ENCODE measurements at places on chromosomes 2 and 18.

DNA sequence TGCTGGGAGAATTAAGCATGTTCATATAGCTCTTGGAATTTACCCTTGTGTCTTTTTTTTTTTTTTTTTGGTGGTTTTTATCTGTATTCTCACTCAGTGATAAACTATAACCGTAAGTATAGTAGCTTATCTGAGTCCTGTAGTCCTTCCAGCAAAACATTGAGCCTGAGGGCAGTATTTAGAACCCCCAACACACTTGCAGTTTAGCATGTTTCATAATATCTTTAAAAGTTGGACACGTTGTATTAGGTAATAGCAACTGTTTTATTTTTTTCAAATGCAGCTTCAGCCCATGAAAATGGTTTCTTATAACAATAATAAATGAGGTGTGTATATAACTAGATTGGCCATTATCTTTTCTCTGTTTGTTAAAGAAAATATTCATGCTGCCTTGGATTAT lies 603.5 kb upstream of the HS6ST1 start:
- no peak for DNase-seq

DNA sequence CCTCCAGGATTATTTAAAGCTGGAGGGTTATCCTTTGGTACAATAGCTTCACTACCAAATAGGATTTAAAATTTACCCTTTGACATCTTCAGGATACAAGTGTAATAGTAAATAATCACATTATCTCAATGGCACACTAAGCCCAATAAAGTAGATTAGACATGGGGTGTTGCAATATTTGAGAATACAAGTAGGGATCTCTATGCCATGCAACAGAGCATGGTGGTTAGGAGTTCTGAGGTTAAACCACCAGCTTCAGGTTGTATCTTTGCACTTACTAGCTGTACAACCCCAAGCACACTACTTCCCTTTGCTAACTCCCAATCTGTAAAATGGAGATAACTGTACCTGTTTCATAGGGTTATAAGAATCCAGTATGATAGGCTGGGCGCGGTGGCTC lies 6.2 kb downstream of the MBD2 start:
- peak; percentile 68 for DNase-seq

DNA sequence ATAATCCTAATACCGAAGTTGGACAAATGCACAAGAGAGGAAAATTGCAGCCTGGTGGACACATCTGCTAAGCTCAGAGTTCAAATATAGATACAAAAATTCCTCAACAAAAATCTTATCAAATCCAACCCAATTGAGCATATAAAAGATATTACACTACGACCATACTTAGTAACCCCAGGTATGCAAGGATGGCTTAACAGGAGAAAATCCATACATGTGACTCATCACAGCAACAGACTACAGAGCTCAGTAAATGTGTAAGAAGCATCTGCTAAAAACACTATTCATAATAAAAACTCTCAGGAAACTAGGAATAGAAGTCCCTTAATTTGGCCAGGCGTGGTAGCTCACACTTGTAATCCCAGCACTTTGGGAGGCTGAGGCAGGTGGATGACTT lies 28.3 kb downstream of the HS6ST1 start:
- DNase-seq: no peak

DNA sequence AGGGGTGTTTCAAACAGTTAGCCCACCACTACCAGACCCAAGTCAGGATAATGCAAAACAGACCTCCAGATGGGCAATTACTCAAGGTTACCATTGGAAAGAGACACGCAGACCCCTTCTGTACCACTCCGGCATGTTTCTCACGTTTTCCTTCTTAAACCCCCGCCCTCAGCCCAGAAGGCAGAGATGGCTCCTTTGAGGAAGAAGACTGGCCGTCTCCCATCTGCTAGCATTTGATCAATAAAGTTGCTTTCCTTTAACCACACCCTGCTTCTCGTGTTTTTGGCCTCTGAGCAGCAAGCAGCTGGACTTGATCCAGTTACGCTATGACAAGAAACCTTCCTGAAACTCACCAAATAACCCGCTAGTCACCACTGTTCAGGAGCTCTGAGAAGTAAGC lies 1012.4 kb upstream of the GYPC start:
- DNase-seq: no peak

- no peak for DNase-seq
These were observed 106.6 kb downstream of the MAPK4 start for GRCh38 chr18:50666536-50666935.

GRCh38 chr2:15557887-15558311 lies 3.2 kb downstream of the NBAS start:
- DNase-seq: no peak

DNA sequence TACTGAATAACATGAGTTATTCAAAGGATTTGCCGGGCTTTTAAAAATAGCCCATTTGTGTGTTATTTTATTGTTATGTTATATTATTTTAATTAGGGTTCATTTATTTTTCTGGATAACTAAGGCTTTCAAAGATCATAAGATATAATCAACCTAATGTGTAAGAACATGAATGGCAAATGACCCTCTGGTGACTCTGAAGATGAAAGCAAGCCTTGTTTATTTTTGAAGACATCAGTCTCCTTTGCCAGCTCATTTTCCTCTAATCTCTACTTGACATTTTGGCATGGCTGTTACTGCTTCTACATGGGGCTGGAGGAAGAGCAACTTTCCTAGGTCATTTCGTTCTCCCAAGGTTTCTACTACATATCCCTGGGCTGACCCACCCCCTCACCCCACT lies 10.6 kb downstream of the FAP start:
- DNase-seq: no peak

- peak; percentile 29 for DNase-seq
These were observed 42.0 kb upstream of the GPD2 start for GRCh38 chr2:156394033-156394741.

GRCh38 chr2:197092431-197092830 lies 165.9 kb upstream of the PGAP1 start:
- no peak for DNase-seq

GRCh38 chr2:95392730-95393455 lies 9.6 kb upstream of the FAHD2A start:
- DNase-seq: no peak

DNA sequence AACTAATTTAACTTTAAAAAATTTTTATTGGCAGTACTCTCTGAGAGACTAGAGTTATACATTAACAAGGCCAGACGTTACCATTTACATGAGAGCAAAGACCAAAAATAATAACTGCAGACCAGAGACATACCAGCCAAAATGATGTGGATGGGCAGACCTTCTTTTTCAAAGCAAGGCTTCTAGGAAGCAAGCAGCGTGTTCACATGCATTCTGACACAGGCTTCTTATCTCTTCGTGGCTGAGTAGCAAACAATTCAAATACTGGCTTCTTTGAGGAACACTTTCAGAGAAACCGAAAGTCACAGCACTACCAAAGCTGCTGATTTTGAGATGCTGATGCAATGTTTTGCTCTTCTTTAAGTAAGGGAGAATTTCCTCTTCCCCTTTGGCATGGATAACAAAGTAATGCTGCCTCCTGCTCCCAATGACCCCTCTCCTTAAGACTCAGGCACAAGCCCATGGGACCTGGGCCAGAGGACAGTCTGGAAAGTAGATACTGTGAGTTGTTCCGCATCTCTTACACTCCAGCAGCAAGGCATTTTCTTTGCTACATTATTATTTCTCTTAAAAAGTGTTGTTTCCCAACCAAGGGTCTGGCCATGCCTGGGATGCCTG lies 181.9 kb downstream of the MREG start:
- no peak for DNase-seq

- no peak for DNase-seq
These were observed 111.7 kb upstream of the DYNAP start for GRCh38 chr18:54479365-54479764.

GRCh38 chr2:108139521-108139920 lies 100.2 kb upstream of the SULT1C3 start:
- no peak for DNase-seq

- no peak for DNase-seq
These were observed 29.4 kb downstream of the ZFP36L2 start for GRCh38 chr2:43196768-43197587.

- no peak for DNase-seq
These were observed 114.4 kb downstream of the ZFP36L2 start for GRCh38 chr2:43111788-43112554.

GRCh38 chr2:215365184-215365658 lies 53.4 kb downstream of the ATIC start:
- DNase-seq: no peak

DNA sequence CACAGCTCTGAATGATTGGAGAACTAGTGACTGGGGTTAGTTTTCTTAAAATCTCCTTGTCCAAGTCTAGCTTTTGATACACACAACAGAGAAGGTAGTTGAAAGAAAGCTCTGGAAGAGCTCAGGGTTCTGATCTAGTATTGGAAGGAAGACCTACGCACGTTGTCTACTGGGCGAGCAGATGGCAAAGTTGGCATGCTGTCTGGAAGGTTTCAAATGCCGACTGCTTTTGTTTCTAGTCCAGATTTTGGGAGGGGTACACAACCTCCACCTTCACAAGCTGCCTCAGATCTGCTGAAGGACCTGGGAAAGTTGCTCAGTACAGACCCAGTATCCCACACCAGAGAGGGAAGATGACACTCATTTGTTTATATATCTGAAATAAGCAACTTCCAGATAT lies 507.3 kb downstream of the RNF144A start:
- DNase-seq: no peak

GRCh38 chr2:197591339-197592072 lies 75.6 kb downstream of the MOB4 start:
- DNase-seq: no peak

DNA sequence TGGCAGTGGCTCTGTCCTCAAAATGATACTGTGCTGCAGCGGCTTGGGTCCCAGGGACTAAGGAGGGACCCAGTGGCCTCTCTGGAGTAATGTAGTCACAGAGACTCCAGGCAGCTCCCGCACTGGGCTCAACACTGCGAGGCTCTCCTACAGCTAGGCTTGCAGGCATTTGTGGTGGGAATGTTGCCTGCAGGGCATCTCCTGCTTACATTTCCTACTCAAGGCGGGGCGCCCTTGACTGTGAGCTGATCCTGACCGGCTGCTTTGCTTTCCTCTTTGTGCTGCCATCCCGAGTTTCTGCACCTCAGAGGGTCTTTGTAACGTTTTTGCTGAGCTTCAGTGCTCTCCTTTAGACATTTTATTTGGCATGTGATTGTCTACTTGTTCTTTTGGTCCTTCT lies 177.4 kb upstream of the FN1 start:
- no peak for DNase-seq

GRCh38 chr2:120319123-120319522 lies 26.8 kb upstream of the INHBB start:
- no peak for DNase-seq

- no peak for DNase-seq
These were observed 34.9 kb upstream of the HPCAL1 start for GRCh38 chr2:10267551-10268465.

- DNase-seq: no peak
These were observed 3.0 kb downstream of the LYG1 start for GRCh38 chr2:99297994-99298393.

DNA sequence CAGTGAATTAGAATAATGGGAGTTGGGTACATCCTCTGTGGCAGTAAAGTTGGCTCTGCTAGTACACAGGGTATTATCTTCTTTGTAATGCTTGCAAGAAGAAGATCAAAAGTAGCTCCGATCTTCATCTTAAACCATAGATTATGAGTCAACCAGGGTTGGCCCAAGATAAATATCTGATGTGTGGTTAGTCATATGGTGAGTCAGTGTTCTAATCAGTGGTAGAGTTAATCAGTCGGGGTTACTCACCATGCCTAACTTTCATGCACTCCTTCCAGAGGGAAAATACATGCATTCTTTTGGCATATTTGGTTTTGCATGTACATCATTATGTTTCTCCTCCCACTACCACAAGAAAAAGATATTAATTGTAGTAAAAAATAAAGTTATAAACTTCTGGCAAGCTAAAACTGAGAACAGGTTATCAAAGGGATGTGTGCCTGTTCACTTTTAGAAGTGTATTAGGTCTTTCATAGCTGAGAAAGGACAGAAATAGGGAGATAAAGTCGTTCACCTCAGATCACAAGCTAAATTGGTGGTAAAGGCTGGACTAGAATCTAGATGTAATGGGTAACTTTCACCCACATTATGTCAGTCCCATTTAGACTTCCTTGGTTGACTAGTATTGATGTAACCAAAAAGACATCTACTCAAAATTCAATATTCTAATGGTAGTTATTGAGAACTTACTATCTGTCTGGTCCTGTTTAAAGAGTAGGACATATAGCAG lies 684.4 kb downstream of the IRS1 start:
- DNase-seq: no peak

DNA sequence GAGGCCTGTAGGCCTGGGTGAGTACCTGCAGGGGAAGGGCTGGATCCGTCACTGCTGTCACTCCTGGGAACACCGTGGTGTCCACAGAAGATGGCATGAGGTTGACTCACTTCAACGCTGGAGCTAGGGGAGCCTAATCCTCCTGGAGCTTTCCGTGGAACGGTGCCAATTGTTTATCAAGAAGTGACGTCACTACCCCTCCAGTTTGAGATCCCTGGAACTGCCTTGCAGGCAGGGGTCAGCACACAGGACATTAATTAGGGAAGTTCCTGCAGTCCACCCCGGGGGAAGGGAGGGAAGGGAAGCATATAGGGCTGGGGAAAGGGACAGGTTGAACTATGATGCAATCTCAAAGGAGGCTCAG lies 408.6 kb downstream of the GALR1 start:
- DNase-seq: no peak

DNA sequence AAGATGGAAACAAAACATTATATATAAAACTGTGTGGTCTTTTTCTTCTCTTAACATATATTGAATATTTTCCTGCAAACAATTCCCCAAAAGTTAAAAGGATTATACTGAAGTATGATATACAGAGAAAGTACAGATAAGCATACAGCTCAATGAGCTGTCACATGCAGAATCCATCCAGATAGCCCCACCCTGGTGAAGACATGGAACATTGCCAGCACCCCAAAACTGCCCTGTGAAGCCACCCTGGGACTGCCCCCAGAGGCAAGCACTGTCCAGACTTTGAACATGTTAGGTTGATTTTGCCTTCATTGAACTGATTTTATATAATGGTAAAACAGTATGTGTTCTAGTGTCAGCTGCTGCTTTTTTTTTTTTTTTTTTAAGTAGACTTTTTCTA lies 112.3 kb upstream of the IL1R2 start:
- DNase-seq: no peak

DNA sequence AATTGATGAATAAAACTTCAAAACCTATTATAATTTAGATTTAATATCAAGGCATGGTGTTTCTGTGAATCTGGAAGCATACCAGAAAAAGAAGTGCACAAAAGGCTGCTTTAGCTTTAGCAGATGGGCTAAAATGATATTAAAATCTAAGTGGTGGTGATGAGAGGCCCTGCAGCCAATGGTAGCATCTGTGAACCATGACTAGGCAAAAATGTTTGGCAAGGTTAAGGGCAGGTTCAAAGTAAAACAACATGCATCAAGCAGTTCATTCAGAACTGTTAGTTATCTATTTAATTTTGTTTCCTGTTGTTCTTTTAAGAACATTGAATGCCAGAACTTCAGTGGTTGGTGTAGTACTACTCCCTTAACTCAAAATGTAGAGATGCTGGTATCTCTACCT lies 1736.9 kb upstream of the CELF4 start:
- no peak for DNase-seq

GRCh38 chr2:201260302-201260800 lies at the start of gene CASP8:
TSS of gene CASP8 (plus strand) at chr2:201260536. CDS start at chr2:201266487, 5,951 bp downstream.
- no peak for DNase-seq
